ENCODE measurements at places on chromosomes 1 and 21.
A peak's percentile ranks its signal among the peaks of the same experiment; 100 is the strongest.

DNA sequence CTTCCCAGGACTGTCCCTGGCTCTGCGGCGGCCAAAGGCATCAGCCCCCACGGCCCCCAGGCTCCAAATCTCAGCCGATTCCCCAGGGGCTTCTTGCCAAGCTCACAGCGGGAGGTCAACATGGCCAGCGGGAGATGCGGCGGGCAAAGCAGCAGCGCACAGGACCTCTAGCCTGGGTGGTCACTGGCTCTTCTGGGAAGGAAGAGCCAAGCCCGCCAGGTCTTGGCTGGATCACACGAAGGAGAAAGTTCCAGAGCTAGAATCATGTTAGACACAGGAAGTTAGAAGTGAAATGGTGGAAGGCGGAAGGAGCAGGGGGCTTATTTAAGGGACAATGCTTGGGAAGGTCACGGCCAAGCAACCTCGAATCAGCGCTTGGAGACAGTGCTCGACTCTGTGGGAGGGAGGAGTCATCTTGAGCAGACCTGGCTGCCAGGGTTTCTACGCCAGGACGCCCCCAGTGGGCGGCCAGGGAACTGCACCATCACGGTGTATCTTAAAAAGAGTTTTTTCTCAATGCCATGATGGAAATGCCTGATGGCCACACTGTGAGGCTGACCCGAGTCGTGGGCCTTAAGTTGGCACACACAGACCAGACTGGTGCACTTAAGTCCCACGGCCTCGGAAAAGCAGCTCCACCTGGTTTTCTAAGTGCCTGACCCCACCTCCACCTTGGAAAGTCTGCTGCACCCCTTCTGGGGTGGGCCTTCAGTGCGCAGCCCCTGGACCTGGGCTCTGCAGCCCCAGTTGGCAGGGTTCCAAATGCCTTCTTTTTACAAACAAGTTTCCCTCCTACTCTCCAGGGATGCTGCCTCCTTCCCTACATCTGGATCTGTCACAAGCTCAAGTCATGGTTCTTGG, 29.3 kb downstream of the SLC66A1 start:
- peak; percentile 76 for DNase-seq

DNA sequence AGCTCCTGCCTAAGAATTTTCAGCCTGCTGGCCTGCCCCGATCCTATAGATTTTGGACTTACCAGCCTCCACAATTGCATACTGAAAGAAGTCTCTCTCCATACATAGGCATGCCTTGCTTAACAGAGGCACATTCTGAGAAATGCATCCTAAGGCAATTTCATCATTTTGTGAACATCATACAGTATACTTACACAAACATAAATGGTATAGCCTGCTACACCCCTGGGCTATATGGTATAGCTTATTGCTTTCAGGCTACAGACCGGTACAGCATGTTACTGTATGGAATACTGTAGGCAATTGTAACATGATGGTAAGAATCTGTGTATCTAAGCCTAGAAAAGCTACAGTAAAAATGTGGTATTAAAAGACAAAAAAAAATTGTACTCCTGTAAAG, 174.7 kb downstream of the NRIP1 start:
- no peak for DNase-seq

DNA sequence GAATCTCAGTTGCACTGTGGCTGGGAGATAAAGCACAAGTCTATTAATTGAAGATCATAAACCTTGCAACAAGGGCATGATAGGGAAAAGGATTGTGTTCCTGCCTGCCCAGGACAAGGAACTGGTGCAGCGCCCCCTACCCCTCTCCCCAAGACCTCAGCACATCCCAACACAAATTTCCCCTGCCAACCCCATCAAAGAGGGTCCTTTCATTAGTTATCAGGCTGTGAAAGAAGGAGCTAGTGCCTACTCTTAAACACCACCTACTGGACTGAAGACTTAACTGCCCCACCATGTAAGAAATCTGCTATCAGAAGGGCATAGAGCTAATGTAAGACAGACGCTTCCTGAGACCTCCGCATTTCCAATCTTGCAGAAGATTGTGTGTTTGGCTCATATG, 372.6 kb downstream of the AGBL4 start:
- DNase-seq = no peak

GRCh38 chr1:68181165-68181556, 51.2 kb downstream of the WLS start:
- DNase-seq = no peak

DNA sequence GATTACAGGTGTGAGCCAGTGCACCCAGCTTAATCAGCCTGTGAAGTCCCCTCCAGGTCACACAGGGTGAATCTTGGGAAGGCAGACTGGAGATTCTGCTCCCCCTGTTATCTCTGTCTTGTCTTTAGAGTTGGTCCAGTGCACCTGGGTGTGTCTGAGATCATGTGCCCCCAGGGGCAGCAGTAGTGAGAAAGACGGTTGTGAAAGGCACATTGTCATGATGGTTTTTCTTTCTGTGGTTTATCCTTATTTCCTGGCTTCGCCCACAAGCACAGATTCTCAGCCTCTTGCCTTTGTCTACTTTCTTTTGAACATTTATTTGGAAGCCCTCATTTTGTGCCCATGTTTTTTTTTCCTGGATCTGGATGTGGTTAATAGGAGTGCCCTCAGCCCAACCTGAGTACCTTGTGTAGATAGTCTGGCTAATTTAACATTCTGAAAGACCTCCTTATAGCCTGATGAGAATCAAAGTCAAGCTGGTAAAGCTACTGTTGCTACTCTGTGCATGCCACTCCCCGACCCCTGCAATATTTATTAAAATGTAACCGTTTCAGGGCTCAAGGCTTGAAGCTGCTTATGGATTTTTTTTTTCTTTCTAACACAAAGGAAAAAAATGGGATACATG, 23.7 kb downstream of the UCK2 start:
- DNase-seq = no peak

DNA sequence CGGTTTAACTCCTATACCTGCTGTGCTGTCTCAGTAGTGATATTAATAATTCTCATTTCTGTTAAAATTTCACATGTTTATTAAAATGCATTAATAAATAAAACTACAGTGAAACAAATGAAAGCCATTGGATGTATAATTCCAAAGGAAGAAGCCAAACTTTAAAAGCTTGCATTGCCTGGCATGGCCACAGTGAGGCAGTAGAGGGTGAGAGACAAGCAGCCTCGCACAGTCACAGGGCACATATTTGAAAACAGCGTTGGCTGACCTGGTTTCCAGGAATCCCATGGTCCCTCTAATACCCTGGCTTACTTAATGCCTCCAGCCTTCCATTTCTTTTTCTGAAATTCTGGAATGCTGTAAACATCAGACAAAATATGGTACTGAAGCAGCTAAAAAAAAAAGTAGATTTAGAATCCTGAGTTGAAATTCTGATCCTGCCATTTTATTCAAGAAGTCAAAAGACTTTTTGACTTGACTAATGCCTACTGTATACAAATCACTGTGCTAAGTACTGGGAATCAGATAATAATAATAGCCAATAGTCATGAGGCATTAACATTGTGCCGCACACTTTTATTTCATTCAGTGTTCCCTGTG, 6.7 kb upstream of the RNASEL start:
- peak; percentile 50 for DNase-seq

DNA sequence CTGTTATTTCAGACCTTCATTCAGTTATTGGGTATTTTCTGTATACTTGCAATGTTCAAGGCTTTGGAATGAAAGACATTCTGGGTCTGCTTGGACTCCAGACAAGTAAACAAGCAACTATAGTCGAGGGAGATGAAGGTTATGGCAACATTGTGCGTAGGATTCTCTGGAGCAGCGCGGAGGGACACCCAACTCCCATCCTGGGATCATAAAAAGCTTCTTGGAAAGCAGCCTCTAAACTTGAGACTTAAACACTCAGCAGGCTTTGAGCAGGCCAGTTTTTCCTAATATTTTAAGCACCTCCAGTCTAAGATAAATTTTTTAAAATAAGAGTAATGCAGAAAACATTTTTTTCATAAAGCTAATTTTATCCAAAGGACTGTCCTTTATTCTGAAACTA, 7.6 kb upstream of the LYST start:
- no peak for DNase-seq

All from stimulated activated CD4-positive, alpha-beta T cell treated with anti-CD3 and anti-CD28 coated beads, Interleukin-4, amount 100 ng/mL, for 4 hours (primary cell).